ENCODE measurements at places on chromosomes 1 and 21. TPM values are rescaled to one million over a fixed set of nuclear protein-coding genes. Genes with fewer than 3 reads are reported as not detected.

FCRL2 gene
- not detected for total RNA-seq

CELA3B gene
- not detected for total RNA-seq

EPHA2 gene
- 218 TPM for total RNA-seq

GPA33 gene
- not detected for total RNA-seq

Measured in vein endothelial cell (primary cell).